Neuronal stem cell (in vitro differentiated cells): ENCODE measurements at places on chromosomes 11 and 22.

DNA sequence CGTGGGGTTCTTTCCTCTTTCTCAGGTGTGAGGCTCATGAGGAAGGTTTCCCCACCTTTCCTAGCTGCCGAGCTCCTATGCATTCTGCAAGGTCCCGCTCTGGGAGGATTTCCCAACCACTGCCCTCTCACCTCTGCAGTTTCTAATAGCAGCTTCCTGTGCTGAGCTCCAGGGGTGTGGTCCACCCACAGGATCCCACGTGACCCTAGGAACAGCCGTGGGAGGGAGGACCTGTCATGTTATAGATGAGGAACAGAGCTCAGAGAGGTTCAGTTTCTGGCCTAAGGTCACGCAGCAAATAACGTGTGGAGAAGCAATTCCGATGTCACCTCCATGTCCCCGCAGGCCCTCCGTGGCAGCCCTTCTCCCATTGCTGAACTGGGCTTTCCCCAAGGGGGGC lies 38.5 kb downstream of the FLRT1 start:
- no peak for DNase-seq

GRCh38 chr22:36373258-36373579 lies 14.5 kb downstream of the MYH9 start:
- no peak for DNase-seq

- DNase-seq = no peak
These were observed 12.9 kb upstream of the SYTL2 start for GRCh38 chr11:85823816-85824215.

DNA sequence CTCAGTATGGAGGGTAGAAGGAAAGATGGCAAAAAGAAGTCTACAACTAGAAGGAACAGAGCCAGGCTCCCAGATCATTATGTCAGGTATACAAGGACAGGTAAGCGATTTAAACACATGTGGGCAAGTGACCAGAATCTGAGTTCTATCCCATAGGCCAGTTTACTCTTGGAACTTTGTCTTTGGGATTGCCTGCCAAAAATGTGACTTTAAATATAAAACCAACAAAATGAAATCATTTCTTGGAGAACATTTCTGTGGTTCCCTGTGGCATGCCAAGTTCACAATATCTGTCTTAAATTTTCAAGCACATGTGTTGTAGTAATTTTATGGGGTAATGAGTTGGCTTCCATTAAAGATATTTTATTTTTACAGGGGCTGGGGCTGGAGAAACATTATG lies 141.0 kb downstream of the SLC17A6 start:
- no peak for DNase-seq

- DNase-seq = no peak
These were observed 34.5 kb downstream of the CSTPP1 start for GRCh38 chr11:46970913-46971625.

DNA sequence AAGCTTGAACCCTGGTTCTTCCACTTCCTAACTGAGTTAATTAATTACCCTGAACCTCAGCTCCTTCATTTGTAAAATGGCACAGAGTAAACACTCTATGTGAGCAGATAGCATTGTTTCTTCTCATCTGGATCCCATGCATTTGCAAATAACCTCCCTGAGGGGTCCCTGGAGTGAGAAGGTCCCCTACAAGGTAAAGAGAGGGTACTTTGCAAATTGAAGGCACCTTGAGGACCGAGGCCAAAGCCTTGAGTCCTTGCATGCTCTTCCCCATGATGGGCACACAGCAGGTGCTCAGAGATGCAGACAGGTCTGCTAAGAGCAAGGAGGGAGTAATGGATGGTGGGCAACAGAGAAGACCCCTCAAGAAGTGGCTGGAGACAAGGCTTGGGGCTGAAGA lies 33.2 kb downstream of the OTOG start:
- no peak for DNase-seq
